ENCODE measurements at places on chromosomes 4 and X.

GRCh38 chr4:181897935-181898334 lies 345.3 kb upstream of the TENM3 start:
- peak; percentile 28 for DNase-seq

DNA sequence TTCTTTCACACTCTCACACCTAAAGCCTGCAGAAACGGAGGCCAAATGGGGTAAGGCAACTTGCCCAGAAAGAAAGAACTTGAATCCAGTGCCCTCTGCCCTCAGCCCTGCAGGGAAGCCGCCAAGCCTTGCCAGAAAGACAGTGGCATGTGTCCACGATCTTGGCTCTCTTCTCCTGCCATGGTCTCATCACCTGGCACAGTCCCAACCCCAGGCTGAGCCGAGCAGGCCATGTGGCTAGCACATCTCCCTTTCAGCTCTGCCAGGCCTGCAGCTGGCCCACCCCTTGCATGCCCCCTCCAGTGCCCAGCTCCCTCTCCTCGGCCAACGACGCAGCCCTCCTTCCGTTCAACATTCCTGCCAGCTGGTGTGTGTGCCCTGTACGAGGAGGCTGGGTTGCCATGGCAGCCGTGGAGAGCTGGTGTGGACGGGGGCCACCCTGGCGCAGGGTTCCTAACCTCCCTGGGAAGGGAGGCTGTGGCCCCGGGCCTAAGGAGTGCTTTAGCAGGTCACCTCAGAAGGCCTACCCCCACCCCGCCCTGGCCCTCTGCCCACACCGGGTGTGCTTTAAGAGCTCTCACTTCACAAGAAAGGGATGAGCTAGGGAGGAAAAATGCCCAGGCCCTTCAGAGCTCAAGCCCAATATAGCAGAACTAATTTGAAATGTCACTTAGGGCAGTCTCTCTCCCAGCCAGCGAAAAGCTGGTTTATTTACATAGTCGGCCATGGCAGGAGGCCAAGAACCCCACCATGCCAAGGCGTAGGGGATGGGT lies 73.0 kb upstream of the PJA1 start:
- DNase-seq, result no peak

DNA sequence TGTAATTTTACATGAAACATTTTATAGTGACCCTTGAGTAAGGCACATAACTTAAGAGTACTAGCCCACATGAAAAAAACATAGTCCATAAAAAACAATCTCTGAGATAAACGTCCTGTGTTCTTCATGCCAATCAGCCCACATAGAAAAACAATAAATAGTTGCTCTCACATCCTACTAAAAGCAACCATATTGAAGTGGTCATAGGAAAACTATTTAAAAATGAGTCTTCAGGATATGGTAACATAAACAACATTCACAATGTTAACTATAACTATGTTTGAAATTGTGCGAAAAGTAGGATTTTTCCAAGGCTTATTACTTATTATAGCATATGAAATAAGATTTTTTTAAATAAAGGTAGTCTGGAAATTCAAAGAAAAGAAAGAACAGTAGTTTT lies 77.1 kb upstream of the EPHA5 start:
- DNase-seq, result peak; percentile 4

DNA sequence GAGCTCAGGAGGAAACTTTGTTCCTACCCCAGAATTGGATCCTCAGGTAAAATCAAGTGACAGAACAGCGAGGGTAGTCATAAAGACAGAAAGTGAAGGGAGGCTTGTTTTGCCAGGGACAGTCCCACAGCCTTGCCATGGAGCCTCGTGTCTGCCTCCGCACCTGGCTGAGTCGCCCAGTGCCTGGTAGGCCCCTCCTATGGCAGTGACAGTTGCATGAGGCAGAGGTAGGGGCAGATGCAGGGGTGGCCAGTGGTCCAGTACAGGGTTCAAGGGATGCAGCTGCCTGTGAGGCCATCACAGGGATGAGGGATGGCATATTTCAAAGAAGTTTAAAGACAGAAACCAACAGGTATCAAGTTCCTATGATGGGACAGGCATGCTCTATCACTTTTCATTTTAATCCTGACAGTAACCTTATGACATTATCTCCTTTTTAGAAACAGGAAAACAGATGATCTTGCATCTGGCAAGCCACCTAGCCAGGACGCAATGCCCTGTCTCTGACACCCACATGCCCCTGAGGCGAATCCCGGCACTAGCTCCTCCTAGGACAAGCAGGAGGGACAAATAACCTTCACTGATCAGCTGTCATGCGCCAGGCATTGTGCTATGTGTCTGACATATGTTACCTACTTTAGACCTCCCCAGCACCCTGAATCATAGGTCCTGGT lies 127.4 kb upstream of the ENPP6 start:
- no peak for DNase-seq

- no peak for DNase-seq
These were observed 166.7 kb downstream of the ANTXR2 start for GRCh38 chr4:79906303-79906702.

DNA sequence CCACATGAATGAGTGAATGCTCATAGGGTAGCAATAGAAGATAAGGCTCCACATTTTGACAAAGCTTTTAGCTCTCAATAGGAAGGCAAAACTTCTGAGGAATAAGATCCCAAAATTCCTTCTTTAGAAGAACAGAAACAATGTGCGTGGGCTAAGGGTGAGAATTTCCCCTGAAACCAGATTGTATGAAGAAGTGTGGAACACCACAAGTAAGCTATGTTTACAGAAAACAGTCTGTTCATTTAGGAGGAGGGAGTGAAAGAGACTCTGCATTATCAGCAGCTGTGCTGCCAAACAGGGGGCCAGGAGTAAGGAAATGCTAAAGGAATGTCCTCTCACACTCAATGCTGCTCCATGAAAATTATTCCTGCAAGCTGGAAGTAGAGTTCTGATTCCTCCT lies 851.6 kb downstream of the CENPC start:
- peak; percentile 23 for DNase-seq

DNA sequence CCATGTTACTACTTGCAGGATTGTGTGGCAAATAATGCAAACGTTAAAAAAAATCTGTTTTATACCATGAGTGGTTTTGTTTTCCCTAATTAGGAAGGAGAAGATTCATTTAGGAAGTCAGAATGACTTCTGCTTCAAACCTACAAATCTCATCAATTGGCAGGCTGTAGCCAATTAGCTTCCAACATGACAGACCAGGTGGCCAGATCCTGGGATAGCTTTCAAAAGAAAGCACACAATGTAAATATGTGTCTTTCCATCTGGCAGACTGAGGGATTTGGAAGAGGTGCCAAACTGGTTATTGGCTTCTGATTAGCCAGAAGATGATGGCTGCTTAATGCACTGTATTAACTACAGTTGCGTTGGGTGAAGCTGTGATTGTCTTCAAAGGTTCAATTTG lies 432.8 kb downstream of the ANKRD50 start:
- DNase-seq, result no peak

DNA sequence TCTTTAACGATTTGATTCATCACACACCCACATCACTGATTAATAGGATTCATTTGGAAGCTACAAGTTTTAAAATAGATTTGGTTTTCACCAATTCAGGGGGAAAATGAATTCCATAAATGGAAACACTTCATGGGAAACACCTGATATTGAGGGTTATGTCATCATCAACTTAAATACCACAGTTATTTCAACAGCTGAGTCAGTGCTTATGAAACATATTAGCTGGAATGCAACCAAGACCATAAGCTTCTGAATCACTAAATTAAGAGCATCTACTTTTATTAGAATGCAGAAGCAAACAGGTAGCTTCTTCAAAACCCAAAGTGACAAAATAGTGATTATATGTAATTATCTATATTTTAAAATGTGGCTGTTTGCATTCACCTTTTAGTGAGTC lies 207.8 kb upstream of the DCAF8L1 start:
- DNase-seq, result peak; percentile 3

GRCh38 chr4:123107444-123108252 lies 185.3 kb upstream of the NUDT6 start:
- DNase-seq, result no peak

GRCh38 chr4:28557755-28558154 lies 1697.1 kb downstream of the STIM2 start:
- peak; percentile 37 for DNase-seq

GRCh38 chr4:144572660-144573059 lies 73.3 kb upstream of the HHIP start:
- DNase-seq, result no peak
